Activated CD4-positive, alpha-beta T cell treated with anti-CD3 and anti-CD28 coated beads for 1 hour (primary cell): ENCODE measurements at places on chromosomes 12 and 14.

GRCh38 chr14:64730681-64731080, 26.5 kb downstream of the PLEKHG3 start:
- no peak for DNase-seq

DNA sequence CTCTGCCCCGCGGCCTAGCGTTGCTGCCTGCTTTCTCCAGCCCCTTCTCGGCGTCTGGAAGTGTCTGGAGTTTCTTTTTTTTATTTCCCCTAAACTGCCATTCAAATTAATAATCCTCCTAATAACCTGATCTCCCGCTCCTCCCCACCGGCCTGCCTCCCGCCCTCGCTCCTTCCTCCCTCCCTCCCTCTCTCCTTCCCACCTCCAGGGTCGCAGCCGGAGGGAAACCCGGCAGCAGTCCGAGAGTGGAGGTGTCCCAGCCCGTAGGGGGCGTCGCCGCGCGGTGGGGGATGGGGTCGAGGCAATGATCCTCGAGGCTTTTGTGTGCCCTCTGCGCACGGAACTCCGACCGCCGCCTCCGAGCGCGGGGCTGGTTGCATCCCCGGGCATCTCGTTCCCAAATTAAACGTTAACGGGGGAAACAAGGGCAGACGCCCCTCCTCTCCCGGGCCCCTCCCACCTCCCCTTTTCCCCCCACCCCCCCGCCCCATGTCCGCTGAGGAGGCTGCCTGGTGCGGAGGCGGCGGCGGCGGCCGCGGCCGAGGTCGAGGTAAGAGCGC, 1.0 kb upstream of the SOCS2 start:
- peak; percentile 43 for DNase-seq

- no peak for DNase-seq
These were observed 9.8 kb upstream of the PARP11 start for GRCh38 chr12:3882896-3883564.

DNA sequence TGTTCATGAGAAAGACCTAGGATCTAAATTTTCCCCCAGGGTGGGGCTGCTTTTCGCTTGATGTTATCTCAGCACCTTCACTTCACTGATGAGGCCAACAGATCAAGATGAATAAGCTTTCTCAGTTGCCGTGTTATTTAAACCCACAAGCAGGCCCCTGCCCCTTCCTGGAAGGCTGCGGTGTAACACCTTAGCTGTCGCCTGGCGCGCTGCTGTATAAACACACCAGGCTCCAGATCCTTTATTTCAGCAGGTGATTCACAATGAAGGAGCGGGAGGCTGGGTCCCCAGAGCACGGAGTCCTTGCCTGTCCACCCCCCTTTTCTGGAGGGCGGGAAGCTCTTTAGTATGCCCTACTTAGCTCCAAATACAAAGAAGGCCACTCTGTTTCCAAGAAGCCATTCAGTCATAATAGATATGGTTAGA, 515.4 kb downstream of the FUT8 start:
- peak; percentile 52 for DNase-seq

DNA sequence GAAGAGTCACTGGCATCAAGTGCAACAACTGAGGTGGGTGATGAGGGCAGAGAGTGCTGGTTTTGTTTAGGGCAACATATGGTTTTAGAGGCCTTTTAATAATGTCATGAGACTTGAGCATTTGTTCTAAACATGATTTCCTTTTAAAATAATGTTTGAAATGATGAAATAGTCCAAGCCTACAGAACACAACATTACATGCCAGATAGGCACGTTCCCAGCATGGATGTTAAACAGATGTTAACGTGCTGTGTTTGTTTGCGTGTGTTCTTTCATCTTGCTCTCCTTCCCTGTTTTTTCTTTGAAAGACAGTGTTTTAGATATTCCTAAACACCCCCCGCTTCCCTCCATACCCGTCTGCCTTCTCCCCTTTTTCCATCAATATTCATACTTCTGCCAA, 82.3 kb downstream of the RGS6 start:
- no peak for DNase-seq
